ENCODE measurements at places on chromosomes 5 and 9.

DNA sequence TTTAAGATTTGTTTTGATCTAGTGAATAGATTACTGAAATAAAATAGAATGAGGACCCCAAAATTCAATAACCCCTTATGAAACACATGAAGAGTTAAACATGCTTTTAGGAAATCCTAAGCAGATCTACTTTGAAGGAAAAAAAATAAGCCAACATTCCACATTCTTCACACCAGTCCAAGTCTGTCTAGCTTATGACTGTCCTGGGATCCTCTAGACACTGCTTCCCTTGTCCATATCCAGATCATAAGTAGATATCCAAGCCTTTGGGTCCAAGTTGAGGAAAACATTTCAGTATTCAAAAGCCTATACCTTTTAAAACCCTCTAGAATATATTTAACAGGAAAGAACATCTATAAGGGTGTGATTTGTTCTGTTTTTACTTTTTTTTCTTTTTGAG is 58.8 kb upstream of the MINAR2 start:
- DNase-seq = no peak

DNA sequence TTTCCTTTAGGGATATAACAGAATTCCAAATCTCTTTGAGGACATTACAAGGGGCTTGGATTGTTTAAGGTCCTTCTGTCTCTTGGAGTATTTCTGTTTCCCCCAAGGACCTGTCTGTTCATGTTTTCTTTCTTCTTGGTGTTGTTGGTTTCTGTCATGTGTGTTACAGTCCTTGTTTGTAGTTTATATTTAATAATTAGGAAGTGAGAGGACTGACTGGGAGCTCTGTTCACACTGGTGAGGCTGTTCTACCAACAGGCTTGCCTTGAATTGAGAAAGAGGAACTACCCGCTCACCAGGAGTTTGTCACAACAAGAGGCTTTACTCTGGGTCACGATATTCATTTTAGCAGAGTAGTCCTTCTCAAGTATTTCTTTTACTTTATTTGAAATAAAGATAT is 119.2 kb upstream of the SV2C start:
- DNase-seq = no peak

GRCh38 chr9:30935730-30936129 is 1448.7 kb upstream of the ACO1 start:
- DNase-seq = no peak

DNA sequence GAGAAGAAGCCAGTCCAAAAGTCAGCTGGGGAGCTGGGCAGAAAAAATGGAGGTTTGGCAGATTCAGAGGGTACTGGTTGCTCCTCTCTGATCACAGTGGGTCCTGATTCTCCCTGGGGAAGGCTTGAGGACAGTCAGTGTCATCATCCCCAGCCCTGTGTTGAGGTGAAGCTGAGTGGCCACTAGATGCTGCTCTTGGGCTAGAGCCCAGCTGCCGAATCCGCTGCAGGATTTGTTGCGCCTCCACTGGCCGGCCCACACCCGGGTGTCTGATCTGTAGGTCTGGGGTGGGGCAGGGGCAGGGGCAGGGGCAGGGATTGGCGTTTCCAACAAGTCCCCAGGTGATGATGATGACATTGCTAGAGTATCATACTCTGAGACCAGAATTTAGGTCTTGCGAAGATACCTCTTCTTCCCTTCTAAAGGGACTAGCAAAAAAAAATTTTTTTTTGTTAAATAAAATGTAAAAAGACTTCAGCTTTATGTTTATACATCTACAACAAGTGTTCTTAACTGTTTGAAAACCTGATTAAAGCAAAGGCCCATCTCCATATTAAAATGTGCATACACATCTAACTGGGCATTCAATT is 106.8 kb downstream of the PDE6A start:
- peak; percentile 14 for DNase-seq

GRCh38 chr5:96823900-96824380 is 16.2 kb upstream of the ERAP1 start:
- DNase-seq = no peak

DNA sequence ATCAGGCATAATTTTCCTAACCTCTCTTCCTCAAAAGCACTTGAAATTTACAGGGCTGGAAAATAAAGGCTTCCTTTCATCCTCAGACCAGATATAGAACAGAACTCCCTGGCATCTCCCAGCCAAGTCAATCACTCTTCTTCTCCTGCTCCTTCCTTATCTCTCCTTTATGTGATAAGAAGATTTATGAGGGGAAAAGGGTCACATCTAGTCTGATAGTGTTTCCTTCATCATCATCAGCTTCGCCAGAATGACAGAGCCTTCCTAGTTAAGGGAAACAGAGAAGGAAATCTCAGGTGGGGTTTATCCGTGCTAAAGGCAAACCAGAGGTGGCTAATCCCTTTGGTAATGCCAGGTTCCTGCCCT is 36.2 kb downstream of the LIX1 start:
- DNase-seq = no peak

DNA sequence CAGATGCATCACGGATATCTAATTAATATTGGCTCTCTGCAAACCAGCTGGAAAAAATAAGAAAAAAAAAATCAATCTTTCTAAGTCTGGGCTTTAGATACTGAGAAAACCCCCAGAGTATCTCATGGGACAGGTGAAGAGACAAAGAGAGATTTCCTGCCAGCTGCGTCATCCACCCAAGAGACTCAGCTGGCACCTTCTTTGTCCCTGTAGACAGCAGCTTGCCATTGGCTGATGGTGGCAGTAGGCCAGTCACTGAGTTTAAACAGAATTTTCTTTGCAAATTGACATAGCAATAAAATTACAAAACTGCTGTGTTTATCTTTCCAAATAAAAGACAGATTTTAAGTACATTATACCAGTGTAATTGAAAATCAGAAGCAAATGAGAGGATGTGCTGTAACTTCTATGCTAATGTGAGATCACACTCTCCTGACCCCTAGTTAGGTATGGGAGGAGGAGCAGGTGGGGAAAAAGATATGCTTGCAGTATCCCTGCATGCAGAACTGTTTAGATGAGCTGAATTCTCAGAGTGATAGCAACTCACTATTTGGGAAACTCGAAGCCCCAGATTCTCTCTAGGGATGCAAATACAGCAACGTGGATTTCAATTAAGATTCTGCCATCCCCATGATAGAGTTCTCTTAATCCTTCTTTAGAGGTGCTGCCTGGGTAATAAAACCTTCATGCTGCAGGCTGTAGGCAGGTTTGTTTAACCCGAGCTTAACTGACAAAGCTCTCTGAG is 72.2 kb downstream of the NMUR2 start:
- no peak for DNase-seq

DNA sequence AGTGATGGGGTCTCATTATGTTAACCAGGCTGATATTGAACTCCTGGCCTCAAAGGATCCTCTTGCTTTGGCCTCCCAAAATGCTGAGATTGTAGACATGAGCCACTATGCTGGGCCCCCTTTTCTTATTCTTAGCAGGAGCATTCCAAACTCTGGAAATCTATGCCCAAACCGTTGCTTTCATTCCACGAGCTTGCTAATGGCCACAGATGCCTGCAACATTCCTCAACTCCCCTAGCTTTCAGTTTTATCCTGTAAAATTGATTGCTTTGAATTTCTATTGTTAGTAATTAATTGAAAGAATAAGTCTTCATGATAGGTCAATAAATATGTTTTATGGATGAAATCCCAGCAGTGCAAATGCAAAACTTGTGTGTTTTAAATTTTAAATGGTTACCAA is 564.8 kb upstream of the WWC1 start:
- DNase-seq = peak; percentile 78

GRCh38 chr5:172858990-172859811 is 25.1 kb downstream of the ERGIC1 start:
- no peak for DNase-seq

- DNase-seq = no peak
Measured at GRCh38 chr9:134622896-134623257, 18.7 kb upstream of the COL5A1 start.

- DNase-seq = no peak
Measured at GRCh38 chr5:151012862-151013261, 7.5 kb upstream of the GPX3 start.

GRCh38 chr5:111498346-111498745 is 14.0 kb downstream of the STARD4 start:
- no peak for DNase-seq

DNA sequence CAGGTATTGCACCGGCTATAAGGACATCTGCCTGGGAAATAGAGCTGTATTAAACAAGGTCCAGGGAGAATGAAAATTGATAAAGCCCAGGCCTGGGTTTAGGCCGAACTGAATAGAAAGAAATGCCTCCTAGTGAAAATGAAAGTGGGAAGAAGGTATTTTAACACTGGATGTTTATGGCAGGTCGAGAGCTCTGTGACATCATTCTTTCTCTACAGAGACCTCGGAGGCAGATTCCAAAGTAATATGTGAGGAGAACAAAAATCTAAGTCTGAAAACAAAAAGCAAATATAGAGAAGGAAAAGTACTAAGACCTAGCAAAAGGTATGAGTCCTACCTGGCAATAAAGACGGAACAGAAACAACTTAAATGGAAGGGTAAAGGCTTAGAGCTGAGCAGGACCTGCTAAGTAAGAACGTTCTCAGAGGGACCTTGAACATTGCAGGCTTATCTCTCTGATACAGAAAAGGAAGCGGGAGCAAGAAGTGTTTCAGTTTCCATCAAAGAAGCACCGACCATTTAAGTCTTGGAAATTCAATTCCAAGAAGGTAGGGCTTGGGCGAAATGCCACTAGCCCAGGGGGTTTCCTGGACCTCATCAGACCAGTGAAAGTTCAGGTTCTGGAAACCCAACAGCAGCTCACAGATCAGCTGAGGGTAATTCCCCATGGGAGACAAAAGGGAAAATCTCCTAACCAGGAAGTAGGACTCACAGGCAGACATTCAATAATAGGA is 80.0 kb downstream of the SUSD1 start:
- DNase-seq = no peak

- DNase-seq = peak; percentile 82
Measured at GRCh38 chr5:75566710-75567309, 44.4 kb upstream of the ANKDD1B start.

DNA sequence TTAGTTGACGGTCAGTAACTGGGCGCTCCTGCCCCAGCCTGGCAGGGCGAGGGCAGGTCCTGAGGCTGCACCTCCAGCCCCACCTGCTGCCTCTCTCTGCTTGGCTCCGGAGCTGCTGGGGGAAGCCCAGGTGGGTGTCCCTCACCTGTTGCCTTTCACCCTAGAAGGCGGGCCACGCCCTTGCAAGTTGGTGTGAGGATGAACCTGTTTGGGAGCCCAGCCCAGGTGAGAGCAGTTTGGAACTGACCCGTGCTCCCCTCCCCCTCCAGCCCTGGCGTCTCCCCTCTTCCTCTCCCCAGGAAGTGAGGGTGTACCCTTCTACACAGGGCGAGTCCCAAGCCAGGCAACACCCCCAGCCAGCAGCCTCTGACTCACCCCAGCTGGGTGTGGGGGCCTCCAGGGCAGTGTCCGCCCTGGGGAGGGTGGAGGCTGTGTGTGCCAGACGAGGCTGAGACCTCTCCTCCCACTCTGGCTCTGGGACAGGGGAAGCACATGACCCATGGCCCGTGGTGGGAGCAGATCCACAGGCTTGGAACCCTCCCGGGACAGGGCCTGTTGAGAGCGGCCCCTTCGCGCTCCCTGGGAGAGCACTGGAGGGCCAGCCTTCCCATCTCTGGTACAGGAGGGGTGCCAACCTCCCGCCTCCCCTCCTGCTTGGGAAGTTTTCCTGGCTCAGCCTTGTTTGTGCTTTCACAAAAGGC is 10.4 kb downstream of the LRRC8A start:
- no peak for DNase-seq

DNA sequence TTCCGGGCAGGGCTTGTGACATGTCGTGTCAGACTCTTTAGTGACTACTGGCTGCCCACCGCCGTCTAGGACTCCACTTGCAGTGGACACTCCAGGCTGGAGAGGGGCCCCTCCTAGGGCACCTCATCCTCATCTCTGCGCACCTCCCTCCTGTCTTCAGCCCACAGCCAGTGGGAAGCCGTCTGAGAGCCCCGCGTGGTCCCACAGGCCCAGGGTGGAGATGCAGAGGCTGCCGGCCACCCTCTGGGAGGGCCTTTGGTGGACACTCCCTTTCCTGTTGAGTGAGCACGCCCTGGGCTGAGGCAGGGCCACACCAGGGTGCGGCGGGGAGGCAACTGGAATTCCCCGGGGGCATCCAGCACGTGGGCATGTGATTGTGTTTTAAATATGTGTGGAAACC is 80.5 kb downstream of the IRX2 start:
- no peak for DNase-seq

DNA sequence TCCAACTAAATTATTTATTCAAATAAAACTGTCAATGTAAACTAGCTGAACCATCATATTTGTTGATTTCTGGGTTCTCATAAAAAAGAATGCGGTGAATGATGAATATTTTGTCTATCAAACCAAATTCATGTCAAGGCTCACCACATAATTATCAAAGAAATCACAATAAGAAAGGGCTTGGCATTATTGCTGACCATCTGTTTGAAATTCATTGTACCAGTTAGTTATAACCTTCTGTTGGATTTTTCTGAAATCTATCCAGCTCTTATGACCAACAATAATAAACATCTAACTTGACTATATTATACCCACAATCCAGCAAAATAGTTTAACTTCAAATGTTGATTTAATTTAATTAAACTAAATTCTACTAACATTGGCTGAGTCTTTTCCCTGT is 53.1 kb downstream of the GABRA1 start:
- DNase-seq = no peak

DNA sequence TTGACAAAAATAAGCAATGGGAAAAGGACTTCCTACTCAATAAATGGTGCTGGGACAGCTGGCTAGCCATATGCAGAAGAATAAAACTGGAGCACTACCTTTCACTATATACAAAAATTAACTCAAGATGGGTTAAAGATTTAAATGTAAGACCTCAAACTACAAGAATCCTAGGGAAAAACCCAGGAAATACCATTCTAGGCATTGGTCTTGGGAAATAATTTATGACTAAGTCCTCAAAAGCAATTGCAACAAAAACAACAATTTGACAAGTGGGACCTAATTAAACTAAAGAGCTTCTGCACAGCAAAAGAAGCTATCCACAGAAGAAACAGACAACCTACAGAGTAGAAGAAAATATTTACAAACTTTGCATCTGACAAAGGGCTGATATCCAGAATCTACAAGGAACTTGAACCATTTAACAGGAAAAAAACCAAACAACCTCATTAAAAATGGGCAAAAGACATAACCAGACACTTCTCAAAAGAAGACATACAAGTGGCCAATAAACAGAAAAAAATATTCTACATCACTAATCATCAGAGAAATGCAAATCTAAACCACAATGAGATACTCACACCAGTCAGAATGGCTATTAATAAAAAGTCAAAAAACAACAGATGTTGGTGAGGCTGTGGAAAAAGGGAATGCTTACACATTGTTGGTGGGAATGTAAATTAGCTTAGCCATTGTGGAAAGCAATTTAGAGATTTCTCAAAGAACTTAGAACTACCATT is 75.2 kb upstream of the CPEB4 start:
- DNase-seq = no peak

DNA sequence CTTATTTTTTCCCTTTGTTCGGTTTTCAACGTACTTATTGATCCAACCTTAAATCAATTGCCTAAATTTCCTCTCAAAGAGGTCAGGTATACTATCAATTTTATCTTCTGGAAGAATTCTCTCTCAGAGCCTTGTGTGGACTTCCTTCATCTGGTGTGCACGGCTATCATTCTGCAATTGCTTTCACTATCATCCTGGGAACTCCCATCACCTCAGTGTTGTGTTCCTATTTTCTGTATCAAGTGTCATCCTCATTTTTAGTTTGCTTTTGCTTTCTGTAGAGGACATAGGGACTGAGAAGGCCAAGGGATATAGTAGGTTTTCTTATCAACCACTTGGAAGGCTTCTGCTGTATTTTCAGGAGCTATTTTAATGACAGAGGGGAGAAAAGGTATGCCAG is 11.3 kb downstream of the STOM start:
- no peak for DNase-seq

- DNase-seq = no peak
Measured at GRCh38 chr5:152987131-152987530, 503.3 kb upstream of the GRIA1 start.
